Tongue (tissue), 3 donors: ENCODE measurements at places on chromosomes 2 and 18. TPM values are rescaled to one million over a fixed set of nuclear protein-coding genes. Genes with fewer than 3 reads are reported as not detected.

DNA sequence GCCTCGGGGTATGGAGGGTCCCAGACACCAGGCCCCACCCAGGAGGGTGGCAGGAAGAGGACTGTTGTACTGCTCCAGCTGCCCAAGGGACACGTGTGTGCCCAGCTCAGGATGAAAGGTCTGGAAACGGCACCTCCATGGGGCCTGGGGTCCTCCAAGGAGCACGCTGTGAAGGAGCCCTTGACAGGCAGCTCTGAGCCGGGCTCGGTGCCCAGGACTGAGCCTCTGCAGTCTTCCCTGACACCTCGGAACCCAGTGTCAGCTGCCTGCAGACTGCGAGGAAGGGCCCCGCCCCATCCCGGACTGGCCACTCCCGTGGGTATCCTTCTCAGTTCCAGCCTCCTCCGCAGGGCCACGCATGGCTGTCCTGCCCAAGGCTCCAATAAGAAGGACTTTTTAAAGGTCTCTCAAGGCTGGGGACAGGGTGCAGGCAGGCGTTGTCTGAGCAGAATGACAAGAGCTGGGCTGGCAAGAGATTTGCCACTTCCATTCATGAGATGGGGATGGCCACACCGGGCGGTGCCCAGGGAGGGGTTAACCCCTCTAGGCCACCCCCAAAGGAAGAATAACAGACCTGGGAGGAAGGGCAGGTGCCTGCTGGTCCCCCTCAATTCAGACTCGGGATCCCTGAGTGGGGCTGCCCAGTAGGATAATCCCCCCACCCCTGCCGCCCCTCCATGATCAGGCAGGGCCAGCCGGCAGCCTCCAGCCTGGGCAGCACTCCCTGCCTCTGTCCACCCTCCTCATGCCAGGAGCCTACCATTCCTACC, 8.9 kb downstream of the ECEL1 start:
- no peak for DNase-seq

- DNase-seq = peak; percentile 75
Observed at GRCh38 chr18:34522603-34523002, 187.5 kb upstream of the DTNA start.

The FASTKD2 gene
- total RNA-seq = 51.6 TPM

The VWC2L gene
- not detected for total RNA-seq

- DNase-seq = no peak
Observed at GRCh38 chr2:176280156-176280555, 10.9 kb downstream of the MTX2 start.

DNA sequence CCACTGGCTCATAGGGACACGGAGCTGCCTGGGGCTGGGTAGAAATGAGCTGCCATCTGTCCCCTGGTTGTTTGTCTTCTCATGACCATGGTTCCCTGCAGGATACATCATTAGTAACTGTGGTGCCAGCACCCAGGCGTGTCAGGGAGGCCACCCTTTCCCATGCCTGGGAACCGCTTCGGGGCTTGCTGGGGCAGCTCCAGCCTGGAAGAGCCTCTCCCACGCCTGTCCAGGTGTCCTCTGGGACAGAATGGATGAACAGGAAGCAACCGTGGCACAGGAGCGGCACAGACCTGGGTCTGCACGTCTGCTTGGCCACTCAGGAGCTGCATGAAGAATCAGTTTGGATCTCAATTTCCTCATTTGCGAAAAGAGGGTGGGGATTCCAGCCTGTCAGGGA, 34.8 kb downstream of the SDC1 start:
- no peak for DNase-seq

- peak; percentile 4 for DNase-seq
Observed at GRCh38 chr2:49032126-49032525, 122.2 kb downstream of the FSHR start.

DNA sequence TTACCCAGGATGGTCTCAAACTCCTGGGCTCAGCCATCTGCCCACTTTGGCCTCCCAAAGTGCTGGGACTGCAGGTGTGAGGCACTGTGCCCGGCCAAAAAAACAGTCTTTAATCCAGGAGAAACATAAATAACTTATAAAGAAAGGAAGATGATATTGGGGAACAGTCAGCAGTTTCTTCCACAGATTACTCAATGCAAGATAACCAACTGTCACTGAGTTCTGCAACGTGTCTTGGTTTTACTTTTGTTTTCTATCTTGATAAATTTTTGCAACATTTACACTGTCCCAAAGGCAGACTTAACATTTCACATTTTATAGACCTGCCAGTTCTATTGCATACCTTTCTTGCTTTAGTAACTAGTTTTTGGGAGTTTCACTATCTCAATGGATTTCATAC, 71.1 kb downstream of the ANKRD44 start:
- DNase-seq = no peak
